GM23338 (cell line): ENCODE measurements at places on chromosomes 5 and 9. TPM values are rescaled to one million over a fixed set of nuclear protein-coding genes. Genes with fewer than 3 reads are reported as not detected.
A peak's percentile ranks its signal among the peaks of the same experiment; 100 is the strongest.

- DNase-seq, result no peak
Observed at GRCh38 chr5:95850391-95850894, 27.9 kb upstream of the GLRX start.

DNA sequence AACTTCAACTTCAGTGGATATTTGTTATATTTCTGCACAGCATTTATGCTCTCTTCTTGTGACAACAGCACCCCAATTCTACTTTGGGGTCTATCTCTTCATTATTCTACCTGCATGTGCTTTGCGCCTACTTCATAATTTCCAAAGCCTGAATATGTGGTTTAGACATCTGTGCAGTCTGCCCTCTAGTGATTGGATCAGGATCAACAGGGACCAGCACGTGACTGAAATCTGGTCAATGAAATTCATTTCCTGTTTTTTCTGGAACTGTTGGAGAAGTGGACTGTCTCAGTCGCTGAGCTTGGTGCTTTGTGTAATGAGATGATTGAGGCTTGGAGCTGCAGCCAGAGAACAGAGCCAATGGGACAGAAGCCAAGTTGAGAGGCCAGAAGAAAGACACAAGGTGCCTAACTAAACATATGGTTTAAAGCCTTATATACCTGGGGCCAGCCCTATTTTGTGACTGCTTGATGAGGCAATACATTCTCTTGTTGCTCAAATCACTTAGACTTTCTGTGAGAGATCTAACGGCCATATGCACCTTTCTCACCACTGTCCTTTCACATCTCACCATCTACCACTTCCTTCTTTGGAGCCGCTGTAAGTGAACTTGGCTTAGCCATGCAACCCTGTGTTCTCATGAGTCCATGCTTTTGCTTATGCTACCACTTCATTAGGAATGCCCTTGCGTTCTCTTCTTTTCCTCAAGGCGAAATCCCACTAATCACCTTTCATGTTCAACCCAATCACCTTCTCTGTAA lies 68.8 kb upstream of the PPP2R2B start:
- peak; percentile 62 for DNase-seq

- no peak for DNase-seq
Observed at GRCh38 chr5:64164166-64164565, 1.5 kb upstream of the RNF180 start.

GRCh38 chr9:14369011-14369410 lies 55.1 kb upstream of the NFIB start:
- no peak for DNase-seq

GRCh38 chr9:2622461-2623287 lies 1.1 kb downstream of the VLDLR start:
- DNase-seq, result peak; percentile 42

GRCh38 chr9:130994135-130995085 lies 14.6 kb upstream of the LAMC3 start:
- DNase-seq, result no peak

DNA sequence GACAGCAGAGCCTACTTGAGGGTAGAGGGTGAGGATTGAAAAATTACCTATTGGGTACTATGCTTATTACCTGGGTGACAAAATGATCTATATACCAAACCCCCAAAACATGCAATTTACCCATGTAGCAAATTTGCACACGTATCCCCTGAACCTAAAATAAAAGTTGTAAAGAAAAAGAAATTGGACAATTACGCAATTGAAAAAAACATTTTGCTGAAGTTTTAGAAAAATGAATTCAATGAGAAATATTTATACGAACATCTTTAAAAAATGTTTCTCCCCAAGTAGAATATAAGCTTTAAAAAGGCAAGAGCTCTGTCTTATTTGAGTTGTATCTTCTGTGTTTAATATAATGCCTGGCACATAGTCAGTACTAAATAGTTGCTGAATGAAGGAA lies 30.3 kb upstream of the TRAF1 start:
- no peak for DNase-seq

DNA sequence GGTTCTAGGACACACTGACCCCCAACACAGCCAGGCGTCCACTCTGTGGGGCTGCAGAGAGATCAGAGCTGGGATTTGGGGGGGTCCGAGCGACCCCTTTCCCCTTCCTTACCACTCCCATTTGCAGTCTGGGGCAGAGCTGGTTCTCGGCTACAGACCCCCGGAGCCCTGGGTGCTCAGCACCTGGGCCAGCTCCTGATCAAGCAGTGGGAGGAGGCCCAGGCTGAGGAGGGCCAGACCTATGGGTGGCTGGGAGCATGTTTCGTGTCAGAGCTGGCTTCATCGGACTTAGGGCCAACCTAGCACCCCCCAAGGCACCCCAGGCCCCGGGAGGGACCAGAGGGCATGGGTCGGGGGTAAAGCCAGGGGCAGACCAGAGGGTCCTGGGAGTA lies 7.6 kb downstream of the GRIN1 start:
- no peak for DNase-seq

DNA sequence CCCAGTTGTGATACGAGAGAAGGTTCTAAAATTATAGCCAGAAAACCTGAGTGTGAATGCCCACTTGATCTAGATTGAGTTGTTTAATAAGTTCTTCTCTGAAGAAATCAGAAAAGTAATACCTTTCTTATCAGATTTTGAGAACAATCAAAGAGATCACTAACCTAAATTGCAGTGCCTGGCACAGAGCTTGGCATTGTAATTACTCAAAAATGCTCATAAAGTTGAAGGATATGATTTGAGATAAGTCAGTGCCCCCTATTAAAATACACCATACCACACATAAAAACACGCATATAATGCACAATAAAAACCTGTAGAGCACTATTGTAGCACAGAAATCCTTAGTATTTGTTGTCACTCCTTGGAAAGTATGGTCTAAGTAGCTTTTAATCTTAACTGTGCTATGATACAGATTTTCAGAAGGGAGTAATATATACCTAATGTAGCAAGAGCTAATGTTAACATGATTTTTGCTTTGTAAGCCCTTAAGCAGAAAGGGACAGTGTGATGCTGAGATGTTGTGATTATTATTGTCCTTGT lies 257.5 kb upstream of the CDH18 start:
- DNase-seq, result no peak

DNA sequence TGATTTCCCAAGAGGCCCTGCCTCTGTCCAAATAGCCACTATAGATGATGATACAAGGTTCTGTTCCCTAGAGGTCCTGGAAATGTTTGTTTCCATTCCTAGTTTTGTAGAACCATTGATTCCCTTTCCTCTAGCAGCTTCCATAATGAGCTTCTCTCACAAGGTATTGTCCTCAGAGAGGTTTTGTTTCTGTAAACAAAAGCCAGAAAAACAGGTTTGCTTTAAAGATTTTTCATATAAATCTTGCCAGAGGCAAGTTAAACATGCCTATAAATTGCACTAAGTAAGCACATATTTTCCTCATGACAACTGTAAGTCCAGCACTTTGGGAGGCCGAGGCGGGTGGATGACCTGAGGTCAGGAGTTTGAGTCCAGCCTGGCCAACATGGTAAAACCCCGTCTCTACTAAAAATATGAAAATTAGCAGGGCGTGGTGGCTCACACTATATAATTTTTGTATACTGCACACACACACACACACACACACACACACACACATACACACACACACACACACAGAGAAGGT lies 1787.7 kb downstream of the EFNA5 start:
- DNase-seq, result no peak

Gene ROR2
- total RNA-seq, result 15.5 and 18.8 TPM in 2 replicates

Gene ABCA1
- 2.8 and 2.9 TPM in 2 replicates for total RNA-seq

Gene PCDHB5
- total RNA-seq, result 37.7 and 49.7 TPM in 2 replicates

Gene MYOZ3
- total RNA-seq, result 13.8 and 26.4 TPM in 2 replicates

- peak; percentile 1 for DNase-seq
Observed at GRCh38 chr5:22835686-22836085, 17.5 kb downstream of the CDH12 start.

DNA sequence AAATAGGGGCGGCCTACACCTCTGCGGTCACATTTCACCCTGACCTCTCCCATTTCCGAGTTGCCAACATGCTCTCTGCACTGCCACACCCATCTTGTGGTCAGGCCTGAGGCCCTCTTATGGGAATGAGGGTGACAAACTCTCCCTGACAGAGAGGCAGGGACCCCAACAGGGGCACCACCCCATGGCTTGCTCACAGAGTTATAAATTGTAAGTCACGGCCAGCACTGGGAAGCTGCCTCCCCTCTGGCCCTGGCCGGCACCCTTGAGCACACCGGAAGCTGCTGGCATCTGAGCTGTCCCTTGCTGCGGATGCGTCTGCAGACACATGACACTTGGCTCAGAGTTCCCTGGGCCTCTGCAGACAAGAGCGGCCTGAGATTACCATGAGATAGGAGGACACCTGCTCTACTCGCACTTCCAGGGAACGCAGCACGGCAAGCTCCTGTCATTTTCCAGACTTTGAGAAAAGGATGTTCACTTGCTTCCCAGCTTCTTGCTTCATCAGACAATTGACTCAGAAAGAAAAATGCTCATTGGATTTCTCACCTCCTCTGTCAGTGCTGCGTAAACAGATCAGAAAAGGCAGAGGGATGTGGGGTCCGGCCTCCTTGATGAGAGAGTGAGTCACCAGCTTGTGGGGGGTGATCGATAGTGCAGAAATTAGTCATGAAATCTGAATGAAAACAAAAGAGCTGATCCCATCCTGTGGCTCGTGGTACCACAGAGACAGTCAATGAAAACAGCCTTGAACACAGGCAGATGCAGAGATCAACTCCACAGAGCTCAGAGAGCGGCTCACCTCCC lies 269.8 kb downstream of the SYK start:
- no peak for DNase-seq

DNA sequence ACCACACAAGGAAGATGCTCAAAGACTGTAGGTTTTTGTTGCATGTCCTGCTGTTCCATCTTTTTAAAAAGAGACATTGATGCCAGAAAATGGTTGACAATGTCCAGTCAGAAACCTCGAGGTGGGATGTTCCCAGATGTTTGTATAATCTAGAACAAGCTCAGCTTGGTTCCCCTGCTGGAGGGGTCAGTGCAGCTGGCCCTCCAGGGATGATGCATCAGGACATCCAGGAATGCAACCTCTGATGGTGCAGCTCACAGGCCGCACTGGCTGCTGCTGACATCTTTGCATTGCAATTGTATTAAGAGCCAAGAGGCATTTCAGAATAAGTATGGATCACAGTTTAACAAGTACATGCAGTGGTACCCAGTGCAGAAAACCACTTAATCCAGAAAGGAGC lies 122.4 kb downstream of the MED10 start:
- DNase-seq, result no peak

- DNase-seq, result no peak
Observed at GRCh38 chr5:116358911-116359418, 215.7 kb downstream of the SEMA6A start.

- no peak for DNase-seq
Observed at GRCh38 chr5:143987264-143987663, 175.3 kb downstream of the HMHB1 start.

Gene ARRDC3
- 13.6 and 16.5 TPM in 2 replicates for total RNA-seq

DNA sequence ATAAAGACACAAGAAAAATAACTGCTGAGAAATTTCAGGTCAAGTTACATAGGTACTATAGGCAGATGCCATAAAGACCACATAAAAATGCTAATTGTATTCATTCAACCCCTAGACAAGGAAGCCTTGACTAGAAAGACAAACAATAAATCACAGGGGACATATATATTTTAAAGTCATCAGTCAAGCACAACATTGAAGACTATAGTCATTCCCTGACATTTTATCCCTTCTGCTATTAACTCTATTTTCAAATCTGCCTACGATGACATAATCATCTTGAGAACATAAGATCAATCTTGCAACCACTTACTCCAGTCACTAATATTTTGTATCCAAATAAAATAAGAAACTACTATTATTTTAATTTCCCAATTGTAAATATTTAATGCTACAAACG lies 38.3 kb downstream of the FAM13B start:
- DNase-seq, result no peak

Gene RANBP3L
- not detected in 2 replicates for total RNA-seq

- DNase-seq, result no peak
Observed at GRCh38 chr5:131381021-131381420, 117.2 kb downstream of the CDC42SE2 start.

DNA sequence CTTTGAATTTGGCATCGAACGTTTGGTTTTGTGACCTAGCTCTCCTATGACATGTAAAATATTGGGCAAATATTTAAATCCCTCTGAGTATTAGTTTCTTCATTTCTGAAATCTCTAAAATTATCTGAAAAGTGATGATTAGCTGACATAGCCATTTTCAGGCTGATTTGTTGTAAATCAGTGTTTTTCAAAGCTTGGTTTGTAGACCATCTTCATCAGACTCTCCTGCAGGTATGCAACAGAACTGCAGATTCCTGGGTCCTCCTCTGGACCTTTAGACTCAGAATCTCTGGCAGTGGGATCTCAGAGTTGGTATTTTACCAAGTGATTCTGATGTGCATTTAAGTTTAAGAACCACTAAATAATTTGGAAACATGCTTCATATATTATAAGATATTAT lies 38.9 kb upstream of the NMUR2 start:
- peak; percentile 19 for DNase-seq

- DNase-seq, result no peak
Observed at GRCh38 chr5:179217356-179217755, 127.9 kb downstream of the ADAMTS2 start.

GRCh38 chr5:138789771-138790242 lies 36.6 kb downstream of the CTNNA1 start:
- peak; percentile 86 for DNase-seq
